ENCODE measurements at places on chromosomes 12 and 14.

DNA sequence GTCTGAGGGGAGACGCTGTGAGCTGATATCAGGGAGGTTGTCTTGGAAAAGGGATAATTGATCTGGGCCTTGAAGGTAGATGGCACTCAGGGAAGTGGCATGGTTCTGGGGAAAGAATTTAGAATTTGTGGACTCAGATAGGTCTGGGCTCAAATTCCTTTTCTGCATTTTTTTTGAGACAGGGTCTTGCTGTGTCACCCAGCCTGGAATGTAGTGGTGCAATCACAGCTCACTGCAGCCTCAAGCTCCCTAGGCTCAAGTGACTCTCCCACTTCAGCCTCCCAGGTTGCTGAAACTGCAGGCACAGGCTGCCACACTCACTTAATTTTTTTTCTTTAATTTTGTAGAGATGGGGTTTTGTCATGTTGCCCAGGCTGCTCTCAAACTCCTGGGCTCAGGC lies 98.1 kb upstream of the NCOR2 start:
- DNase-seq = no peak

DNA sequence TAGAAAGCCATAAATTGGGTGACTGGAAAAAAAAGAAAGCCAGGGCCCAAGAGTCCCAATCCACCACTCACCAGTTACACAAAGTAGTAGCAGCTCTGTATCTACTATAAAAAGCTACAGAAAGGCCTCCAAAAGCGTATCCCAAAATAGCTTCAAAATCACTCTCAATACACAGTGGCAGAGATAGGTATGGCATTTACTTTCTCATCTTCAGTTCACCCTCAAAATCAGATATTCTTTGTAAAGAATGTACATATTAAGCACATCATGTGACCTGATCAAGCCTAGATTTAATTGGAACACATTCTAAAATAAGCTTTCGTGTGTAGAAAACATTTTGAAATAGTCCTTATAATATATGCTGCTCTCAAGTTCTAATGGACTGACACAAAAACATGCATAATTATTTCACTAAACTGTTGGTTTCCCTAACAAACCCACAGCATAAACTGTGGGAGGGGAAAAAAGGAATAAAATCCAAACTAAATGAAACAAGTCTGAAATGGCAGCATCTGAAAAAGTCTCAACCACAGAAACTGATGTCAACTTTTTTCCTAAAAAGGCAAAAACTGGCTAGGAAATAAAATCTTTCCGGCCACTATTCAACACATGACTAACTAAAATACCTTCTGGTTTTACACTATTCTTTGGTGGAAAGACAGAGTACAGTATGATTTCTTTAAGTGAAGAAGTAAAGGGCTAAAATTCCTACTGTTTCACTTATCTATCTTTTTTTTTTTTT lies 25.9 kb downstream of the UBE2N start:
- DNase-seq = no peak

- no peak for DNase-seq
Measured at GRCh38 chr12:114823724-114824123, 139.7 kb upstream of the TBX3 start.

DNA sequence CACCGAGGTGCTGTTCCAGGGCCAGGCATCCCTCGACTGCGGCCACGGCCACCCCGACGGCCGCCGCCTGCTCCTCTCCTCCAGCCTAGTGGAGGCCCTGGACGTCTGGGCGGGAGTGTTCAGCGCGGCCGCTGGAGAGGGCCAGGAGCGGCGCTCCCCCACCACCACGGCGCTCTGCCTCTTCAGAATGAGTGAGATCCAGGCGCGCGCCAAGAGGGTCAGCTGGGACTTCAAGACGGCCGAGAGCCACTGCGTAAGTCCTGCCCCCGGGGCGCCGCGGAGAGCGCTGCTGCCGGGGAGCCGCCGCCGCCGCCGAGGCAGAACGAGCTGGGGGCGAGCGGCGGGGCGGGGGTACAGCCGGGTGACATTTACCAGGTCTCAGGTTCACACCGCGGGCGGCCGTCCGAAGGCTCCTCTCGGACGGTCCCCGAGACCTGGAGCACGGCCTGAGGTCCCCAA lies 1.4 kb downstream of the PLXNC1 start:
- no peak for DNase-seq

DNA sequence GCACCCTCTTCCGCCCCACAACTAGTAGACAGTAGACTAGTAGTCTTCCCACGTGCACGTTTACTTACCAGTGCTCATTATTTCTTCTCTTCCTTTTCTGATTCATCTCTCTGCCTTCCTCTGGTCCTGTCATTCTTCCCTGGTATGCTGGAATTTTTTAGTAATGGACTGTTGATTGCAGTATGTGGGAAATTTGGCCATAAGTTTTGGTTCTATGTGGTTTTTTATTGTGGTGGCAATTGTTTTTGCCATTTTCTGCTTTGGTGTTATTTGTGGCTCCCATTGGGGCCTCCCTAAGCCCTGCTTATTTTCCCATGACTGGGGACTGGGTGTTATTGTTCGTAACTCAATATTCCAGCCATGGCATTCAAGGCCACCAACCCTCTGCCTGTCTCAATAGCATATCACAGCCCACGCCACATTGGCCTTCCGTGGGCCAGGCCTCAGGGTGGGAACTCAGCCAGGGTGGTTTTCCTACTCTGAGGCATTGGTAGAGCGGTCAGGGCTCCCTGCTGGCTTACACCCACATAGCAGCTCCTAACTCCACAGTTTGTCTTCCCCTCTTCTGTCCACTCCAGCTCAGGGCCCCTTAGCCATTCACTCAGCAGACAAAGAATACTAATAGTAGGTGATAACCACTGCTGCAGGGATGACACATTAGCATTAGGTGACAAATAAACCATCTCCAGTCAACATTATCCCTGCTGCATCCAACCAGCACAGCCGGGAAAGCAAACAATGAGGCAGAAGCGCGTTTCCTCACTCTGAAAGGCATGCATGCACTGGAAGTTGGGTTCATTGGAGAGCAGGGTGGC lies 321.5 kb downstream of the CACNA1C start:
- no peak for DNase-seq

DNA sequence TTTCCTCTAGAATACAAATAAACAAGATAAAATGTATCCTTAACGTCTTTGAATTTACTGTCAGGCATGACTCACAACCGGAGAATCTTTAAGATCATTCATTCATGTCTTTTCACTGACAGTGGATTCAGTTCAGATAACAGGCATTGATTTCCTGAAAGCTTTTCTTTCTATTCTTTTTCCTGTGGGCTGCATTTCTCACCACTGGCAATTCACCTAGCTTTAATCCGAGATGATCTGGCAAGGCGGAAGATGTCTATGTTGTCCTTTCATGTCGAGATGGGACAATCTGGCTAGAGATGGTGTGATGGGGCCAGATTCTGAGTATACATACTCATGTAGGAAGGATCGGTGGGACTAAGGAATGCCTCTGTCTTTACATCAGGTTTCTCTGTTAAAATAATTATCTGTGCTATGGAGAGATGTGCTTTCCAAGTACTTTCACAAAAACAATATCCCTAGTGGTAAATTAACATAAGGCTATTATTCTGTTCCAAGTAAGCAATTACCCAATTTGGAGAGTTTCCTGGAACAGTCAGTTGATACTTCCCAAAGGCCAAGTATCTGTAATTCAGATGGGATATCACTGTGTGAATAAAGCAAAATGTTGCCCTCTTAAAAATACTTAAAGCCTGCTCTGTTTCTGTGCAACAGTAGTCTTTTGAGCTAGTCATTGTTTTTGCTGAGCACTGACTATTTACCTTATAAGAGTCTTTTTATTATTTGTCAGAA lies 17.8 kb downstream of the ACSS3 start:
- DNase-seq = no peak

DNA sequence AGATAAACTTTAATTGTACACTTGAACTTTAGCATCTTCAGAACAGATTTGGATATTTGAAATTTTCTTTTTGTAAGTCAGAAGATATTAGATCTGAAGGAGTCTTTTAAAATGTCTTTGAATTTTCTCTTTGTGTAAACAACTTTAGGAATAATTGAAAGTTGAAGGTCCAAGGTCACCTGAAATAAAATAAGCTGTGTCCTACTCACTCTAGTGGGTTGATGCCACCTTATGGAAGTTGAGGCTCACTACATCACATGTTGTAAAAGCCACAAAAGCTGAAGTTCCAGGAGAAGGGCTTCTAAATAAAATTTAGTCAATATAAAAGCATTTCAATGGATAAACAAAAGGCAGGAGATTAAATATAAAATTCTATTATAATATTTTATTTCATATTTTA lies 122.0 kb upstream of the ATXN7L3B start:
- no peak for DNase-seq

- DNase-seq = no peak
Measured at GRCh38 chr12:532908-533565, 73.3 kb downstream of the B4GALNT3 start.

DNA sequence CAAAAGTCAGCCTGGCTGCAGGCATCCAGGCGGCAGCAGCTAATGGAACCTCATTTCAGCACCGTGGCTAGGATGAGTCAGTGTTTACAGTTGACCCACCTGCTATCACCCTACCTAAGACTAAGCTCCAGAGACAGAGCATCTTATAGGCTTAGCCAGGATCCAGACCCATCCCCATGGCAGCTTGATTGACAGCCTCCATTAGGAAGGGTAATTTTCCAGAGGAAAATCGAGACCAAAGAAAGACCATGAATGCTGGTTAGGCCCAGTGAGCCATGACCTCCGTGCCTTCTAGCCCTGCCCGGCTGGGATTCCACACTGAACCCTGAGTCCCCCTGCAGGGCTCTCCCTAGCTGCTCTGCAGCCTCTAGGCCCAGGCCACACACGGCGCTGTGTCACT lies 38.7 kb downstream of the TUNAR start:
- DNase-seq = no peak

GRCh38 chr12:93191956-93192355 lies 185.8 kb upstream of the NUDT4 start:
- DNase-seq = no peak

DNA sequence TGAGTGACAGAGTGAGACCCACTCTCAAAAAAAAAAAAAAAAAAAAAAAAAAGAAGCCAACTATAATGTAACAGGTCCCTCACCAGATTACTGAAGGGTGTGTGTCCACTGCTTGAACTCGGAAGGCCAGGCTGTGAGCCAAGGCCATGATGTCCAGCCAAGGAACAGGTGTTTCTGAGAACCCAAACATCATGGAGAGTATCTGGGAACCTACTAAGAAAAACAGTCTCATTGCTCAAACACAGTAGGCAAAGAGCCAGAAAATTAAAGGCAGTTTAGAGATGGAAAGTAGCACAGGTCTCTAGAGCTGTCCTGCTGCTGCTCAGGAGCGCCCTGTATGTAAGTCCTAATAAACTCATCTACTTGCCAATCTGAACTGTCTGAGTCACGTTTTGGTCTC lies 12.5 kb upstream of the MAP4K5 start:
- no peak for DNase-seq

- no peak for DNase-seq
Measured at GRCh38 chr12:18868717-18869116, 130.8 kb downstream of the CAPZA3 start.

- DNase-seq = no peak
Measured at GRCh38 chr12:15001733-15002382, 29.0 kb downstream of the PDE6H start.

DNA sequence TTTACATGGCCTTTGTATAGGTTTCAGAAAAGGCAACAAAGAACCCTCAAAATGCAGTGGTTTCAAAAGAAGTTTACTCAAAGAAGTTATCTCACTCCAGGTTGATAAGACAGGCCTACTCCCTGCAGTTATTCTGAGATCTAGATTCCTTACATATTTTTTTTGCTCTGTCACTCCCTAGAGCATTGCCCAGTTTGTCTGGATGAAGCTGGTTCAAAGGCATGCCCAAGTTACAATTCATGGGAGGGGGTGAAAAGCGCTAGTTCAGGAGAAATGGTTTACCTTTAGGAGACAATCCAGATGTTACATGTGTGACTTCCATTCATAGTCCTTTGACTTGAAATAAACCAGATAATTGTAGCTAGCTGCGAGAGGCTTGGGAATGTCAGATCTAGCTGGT lies 115.0 kb downstream of the TPH2 start:
- no peak for DNase-seq

DNA sequence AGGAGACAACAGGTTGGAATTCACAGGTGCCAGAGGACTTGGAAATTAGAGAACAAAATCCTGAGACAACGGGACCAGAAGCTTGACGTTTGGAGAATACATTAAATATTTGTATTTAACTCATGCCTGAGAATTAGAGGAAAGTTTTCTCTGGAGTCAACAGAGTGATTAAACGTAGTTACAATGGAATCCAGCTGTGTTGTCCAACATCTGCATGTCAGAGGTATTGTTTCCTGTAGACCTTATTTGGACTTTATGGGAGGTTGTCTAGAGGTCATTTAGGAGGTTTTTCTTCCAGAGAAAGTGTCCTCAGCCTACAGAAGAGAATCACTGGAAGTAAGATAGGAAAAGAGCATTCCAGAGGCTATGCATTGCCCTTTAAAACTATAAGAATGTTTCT lies 45.1 kb upstream of the RERGL start:
- DNase-seq = no peak

DNA sequence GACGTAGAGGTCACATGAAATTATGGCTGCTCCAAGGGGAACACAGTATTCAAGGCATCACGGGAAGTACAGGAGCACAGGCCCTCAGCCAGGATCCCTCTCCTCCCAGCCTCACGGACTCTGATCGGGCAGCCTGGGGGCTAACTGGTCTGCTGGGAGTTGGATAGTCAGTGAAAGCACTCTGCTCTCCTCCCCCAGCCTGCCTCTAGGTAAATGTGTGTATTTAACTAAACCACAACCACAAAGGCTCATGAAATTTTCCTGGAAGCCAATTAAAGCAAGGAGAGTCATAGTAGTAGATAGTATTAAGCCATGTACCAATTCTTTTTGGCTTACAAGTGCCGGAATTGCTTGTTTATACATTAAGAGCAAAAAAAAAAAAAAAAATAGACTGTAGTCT lies 254.3 kb downstream of the MSRB3 start:
- no peak for DNase-seq

- DNase-seq = no peak
Measured at GRCh38 chr12:3199551-3200031, 122.4 kb downstream of the TSPAN9 start.

DNA sequence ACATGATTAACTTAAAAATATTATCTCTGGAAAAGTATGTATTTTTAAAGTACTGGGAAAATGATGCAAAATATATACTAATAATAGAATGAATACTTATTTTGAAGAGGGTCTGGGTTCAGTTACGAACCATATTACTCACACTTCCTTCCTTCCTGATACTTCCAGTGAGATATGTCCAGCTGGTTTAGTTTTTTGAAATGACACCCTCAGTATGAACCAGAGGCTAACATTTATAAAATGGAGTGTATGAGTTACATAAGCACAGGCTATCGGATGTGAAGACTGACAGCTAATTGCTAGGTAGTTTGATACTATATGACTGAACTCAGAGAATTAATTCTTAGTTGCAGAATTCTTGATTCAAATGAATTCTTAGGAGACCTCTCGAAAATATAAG lies 122.9 kb downstream of the OTOGL start:
- no peak for DNase-seq

- no peak for DNase-seq
Measured at GRCh38 chr12:103557628-103558010, 29.5 kb upstream of the STAB2 start.

- no peak for DNase-seq
Measured at GRCh38 chr12:86929962-86930361, 673.8 kb upstream of the MGAT4C start.

GRCh38 chr12:92863251-92863650 lies 65.8 kb downstream of the EEA1 start:
- DNase-seq = no peak

All from activated naive CD8-positive, alpha-beta T cell treated with anti-CD3 and anti-CD28 coated beads, Interleukin-2, amount 50 U/mL, for 16 hours (primary cell).